ENCODE measurements at places on chromosomes 16 and 17. TPM values are rescaled to one million over a fixed set of nuclear protein-coding genes. Genes with fewer than 3 reads are reported as not detected.

The SPN gene
- total RNA-seq = 0.02 TPM

The TBC1D3K gene
- total RNA-seq = not detected

The SYCE1L gene
- total RNA-seq = 2.5 TPM

The DCUN1D3 gene
- total RNA-seq = 8.5 TPM

The ABCA10 gene
- 0.07 TPM for total RNA-seq

The ADAP2 gene
- 4.1 TPM for total RNA-seq

The TBC1D3C gene
- not detected for total RNA-seq

The AANAT gene
- total RNA-seq = 0.35 TPM

The NXPH3 gene
- 1.1 TPM for total RNA-seq

The MC1R gene
- total RNA-seq = 6.1 TPM

The COIL gene
- total RNA-seq = 15.0 TPM

The CHST6 gene
- total RNA-seq = 0.14 TPM

The GABARAP gene
- 709 TPM for total RNA-seq

The SLC52A1 gene
- 0.54 TPM for total RNA-seq

The ATP6V0D1 gene
- total RNA-seq = 102 TPM

The MGAT5B gene
- total RNA-seq = 21.1 TPM

The NPIPB5 gene
- 24.7 TPM for total RNA-seq

The B9D1 gene
- total RNA-seq = 46.2 TPM

The KRTAP4-2 gene
- not detected for total RNA-seq

The LGALS9B gene
- not detected for total RNA-seq

The HES7 gene
- total RNA-seq = 2.1 TPM

The VMO1 gene
- total RNA-seq = 1.1 TPM

The KRT15 gene
- total RNA-seq = 2.5 TPM

The SYT17 gene
- total RNA-seq = 13.8 TPM

The STH gene
- total RNA-seq = not detected

The PRRT2 gene
- total RNA-seq = 0.26 TPM

The CHD3 gene
- total RNA-seq = 60.6 TPM

The ACBD4 gene
- 6.5 TPM for total RNA-seq

The SBK1 gene
- total RNA-seq = 0.32 TPM

The PIK3R5 gene
- 0.09 TPM for total RNA-seq

The NPTX1 gene
- 210 TPM for total RNA-seq

The CDH5 gene
- 0.23 TPM for total RNA-seq

The LDHD gene
- total RNA-seq = 0.87 TPM

The TP53TG3C gene
- total RNA-seq = 0.24 TPM

The HAPSTR1 gene
- total RNA-seq = 27.6 TPM

The ANKFN1 gene
- 0.17 TPM for total RNA-seq

The SDR42E1 gene
- total RNA-seq = 1.6 TPM

Measured in A549 treated with Hydrocortisone at 1 μM for 4 hours (cell line).